Testis (tissue), 5 donors: ENCODE measurements at places on chromosomes 16 and 17.

GRCh38 chr17:43830510-43831140 lies 2.3 kb downstream of the MPP3 start:
- DNase-seq, result no peak

GRCh38 chr16:67969254-67970039 lies 1.0 kb upstream of the SLC12A4 start:
- no peak for DNase-seq

GRCh38 chr17:50371526-50371925 lies 1.5 kb downstream of the MRPL27 start:
- DNase-seq, result no peak

- DNase-seq, result peak; percentile 83
These were observed 13.7 kb upstream of the LGALS3BP start for GRCh38 chr17:78993241-78993956.

DNA sequence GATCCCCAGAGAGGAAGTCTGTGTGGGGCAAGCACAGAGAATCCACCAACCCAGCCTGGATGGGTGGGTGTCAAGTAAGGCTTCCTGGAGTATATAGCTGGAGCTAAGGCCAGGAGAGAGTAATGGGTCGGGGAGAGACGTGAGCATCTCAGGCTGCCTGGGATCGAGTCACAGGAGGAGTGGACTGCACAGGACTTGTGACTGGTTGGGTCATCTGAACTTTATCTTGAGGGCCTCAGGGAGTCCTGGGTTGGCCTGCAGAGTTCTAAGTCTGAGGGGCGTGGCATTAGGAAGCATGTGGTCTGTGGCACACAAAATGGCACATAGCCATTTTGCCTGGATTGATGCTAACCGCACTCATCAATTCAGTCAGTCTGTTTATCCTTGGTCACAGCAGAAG lies 1.5 kb downstream of the PLA2G15 start:
- DNase-seq, result no peak

DNA sequence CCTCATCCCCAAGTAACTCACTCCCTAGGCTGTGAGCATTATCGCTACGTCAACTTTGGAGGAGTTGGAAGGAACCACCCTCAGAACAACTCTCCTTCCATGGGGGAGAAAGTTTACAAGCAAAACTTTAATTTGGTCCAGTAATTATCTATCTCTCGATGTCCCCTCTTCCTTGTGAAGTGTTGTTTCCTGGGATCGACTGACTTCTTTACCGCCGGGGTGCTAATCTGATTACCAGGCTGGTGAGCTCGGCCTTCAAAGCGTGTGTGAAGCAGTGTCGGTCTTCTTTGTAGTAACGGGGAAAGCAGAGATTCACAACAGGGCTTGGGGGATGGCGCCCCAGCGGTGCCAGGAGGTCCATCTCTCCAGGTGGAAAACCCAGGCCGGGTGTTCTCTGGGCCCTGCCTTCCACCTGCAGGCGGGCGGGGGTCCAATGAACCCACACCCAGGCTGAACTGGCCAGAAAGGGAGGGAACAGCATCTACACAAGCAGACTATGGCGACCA lies 14.5 kb upstream of the FOXF1 start:
- no peak for DNase-seq

- peak; percentile 39 for DNase-seq
These were observed 28.0 kb downstream of the CUEDC1 start for GRCh38 chr17:57927048-57927723.

DNA sequence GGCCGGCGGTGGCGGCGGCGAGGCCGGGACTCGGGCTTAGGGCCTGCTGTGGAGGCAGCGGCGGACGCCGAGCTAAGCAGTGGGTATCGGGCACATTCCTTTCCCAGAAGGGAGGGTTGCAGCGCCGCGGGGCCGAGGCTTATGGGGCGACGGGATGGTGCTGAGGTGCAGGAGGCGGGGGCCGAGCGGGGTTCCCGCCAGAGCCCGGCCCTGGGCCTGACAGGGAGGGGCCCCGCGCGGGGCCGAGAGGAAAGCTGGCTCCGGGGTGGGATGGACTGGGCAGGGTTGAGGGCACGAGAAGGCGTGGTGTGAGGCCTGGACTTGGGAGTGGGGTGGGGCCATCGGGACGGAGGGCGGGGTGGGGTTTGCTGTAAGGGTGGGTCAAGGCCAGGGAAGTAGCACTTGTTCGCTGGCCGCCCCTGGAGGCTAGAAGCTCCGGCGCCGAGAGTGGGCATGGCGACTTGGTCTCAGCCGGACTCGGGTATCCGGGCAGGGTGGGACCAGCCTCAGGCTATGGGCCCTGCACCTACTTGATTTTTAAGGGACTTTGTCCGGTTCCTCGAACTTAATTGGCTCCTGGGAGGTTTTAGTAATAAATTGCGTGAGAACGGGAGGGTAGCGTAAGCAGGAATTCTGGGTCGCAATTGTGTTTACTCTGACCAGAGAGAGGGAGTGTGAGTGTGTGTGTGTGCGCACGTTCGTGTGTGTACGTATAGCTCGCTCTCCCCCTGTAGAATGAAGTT lies 396 bp downstream of the NFE2L1 start:
- peak; percentile 93 for DNase-seq

- no peak for DNase-seq
These were observed 2292.0 kb downstream of the TP53TG3F start for GRCh38 chr16:35751191-35751941.
